Bone marrow (tissue), 2 donors: ENCODE measurements at places on chromosomes 2 and 18.

DNA sequence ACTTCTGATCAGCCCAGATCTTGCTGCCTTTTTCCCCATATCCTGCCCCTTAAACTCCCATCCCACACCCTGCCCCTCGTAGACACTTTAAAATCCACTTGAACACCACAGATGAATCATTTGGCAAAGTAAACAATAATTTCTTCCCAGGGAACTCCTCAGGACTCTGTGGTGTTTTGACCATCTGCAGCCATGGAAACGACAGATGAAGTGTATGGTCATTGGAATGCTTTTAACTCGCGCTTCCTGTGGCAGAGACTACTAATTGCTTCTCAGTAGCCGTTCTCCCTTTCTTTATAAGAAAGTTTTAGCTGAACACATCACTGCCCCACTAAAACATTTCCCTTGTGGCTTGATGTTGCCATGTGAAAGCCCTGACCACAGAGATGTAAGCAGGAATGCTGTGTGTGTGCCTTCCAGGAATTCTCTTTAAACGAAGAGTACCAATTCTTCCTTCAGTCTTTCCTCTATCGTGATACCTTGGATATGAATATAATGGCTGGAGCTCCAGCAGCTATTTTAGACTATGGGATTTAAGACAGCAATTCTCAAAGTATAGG, 92.7 kb upstream of the PARD3B start:
- DNase-seq: no peak

DNA sequence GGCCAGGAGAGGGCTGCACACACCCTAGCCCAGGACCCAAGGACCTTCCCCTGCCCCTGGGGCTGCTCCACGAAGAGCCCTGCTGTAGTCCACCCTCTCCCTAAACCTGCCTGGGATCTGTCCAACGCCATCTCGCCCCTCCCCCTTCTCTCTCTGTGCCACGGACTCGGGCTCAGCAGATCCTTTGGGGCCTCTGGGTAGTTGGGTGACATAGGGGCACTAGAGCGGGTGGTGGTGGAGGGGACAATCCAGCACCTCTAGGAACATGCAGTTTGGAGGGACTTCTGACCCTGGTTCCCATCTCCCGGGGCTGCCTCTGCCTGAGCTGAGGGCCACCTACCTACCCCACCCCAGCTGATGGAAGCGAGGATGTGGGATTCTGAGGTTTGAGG, 7.3 kb upstream of the CRYBA2 start:
- no peak for DNase-seq

GRCh38 chr2:102660070-102660469, 40.7 kb downstream of the SLC9A2 start:
- DNase-seq: no peak

DNA sequence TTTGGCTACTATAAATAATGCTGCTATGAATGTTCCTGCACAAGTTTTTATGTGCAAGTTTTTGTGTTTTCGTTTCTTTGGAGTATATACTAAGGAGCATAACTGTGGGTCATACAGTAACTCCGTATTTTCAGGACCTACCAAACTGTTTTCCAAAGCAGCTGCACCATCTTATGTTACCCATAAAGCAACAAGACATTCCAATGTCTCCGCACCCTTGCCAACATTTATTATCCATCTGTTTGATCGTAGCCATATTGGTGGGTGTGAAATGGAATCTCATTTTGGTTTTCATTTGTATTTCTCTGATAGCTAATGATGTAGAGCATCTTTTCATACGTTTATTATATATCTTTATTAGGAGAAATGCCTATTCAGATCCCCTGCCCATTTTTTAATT, 13.8 kb downstream of the TMEM131 start:
- DNase-seq: no peak

- DNase-seq: no peak
Measured at GRCh38 chr18:58666176-58666575, 5.1 kb upstream of the MALT1 start.
